ENCODE measurements at places on chromosomes 7 and 10. TPM values are rescaled to one million over a fixed set of nuclear protein-coding genes. Genes with fewer than 3 reads are reported as not detected.

PRF1 gene
- 2.1 TPM for total RNA-seq

CISD1 gene
- 3.0 TPM for total RNA-seq

SNX10 gene
- 6.7 TPM for total RNA-seq

DNA sequence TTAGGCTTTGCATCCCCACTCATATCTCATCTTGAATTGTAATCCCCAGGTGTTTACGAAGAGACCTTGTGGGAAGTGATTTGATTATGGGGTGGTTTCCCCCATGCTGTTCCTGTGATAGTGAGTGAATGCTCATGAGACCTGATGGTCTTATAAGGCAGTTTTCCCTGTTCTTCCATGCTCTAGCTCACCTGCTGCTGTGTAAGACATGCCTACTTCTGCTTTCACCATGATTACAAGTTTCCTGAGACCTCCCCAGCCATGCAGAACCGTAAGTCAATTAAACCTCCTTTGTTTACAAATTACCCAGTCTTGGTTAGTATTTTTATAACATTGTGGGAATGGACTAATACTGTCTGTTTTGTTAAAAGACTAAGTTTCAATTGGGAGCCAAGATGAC is 35.3 kb upstream of the ZNF92 start:
- DNase-seq: no peak

DNA sequence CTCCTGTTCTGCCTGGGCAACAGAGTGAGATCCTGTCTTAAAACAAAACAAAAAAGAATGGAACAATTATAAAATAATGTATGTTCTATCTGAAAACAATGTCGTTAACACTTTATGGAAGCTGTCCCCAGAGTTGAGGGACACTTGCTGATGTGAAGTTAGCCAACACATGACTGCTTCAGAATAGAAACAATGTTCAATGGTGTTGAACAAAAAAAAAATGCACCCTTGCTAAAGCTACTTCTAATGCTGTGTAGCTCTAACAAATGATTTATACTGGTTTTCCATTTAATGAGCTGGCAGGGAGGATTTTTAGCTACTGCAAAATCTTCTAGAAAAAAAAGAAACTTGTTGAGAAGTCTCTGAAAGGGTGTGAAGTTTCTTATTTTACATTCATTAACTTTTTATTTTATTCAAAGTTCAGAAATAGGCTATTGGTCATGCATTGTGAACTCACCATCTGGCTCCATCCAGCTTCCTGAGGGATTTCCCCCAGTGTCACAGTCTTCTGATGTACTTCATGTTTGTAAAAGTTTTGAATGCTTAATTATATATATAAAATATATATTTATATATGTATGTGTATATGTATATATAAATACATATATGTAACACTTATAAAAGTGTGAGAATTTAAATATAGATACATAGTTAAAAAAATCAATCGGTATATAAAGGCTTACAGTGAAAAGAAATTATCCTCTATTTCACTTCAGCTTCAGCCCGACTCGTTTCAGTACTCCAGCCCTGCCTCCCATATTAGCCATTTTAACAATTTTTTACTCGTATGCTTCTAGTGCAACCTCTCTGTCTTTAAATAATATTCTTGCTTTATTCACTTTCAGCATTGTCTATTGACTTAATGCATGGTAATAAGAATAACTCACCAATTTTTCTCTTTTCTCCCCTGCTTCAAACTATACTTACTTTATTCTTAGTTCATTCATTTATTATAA is 35.0 kb downstream of the HDAC9 start:
- no peak for DNase-seq

- peak; percentile 3 for DNase-seq
Measured at GRCh38 chr10:80498078-80498832, 39.4 kb upstream of the SH2D4B start.

- DNase-seq: no peak
Measured at GRCh38 chr7:6648815-6649104, 11.6 kb downstream of the ZNF316 start.

DNA sequence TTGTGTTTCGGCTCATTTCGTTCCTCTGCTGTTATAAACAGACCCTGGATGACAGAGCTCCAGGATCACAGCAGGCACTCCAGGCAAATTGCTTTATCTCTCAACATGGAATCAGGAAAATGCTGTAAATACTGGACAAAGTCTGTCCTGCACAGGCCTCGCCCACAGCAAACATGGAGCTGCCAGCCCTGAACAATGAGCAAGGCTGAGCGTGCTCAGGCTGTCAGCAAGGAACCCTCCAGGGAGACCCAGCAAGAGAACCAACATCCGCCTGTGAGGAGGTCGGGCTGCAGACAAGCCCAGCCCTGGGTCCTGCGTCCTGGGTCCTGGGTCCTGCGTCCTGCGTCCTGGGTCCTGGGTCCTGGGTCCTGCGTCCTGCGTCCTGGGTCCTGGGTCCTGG is 180.8 kb downstream of the PTPRN2 start:
- no peak for DNase-seq

GRCh38 chr10:14665304-14665703 is 109.4 kb downstream of the FAM107B start:
- DNase-seq: peak; percentile 47

- DNase-seq: peak; percentile 44
Measured at GRCh38 chr7:101094791-101095375, 9.6 kb downstream of the TRIM56 start.

DNA sequence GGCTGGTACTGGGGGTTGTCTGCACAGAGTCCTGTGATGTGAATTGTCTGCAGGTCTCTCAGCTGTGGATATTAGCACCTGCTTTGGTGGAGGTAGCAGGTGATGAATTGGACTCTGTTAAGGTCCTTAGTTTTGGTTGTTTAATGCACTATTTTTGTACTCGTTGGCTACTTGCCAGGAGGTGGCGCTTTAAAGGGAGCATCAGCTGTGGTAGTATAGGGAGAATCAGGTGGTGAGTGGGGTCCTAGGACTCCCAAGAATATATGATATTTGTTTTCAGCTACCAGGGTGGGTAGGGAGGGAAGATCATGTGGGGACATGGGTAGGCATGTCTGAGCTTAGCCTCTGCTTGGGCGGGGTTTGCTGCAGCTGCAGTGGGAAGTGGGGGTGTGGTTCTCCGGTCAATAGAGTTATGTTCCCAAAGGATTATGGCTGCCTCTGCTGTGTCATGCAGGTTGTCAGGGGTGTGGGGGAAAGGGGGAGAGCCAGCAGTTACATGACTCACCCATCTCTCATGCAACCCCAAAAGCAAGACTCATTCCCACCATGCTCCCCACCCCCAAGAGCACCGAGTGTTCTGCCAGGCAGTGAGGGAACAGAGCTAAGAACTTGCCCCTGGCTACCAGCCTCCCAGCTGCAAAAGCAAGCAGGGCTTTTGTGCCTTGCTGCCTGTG is 53.7 kb upstream of the ZNF273 start:
- no peak for DNase-seq

- DNase-seq: peak; percentile 56
Measured at GRCh38 chr7:73973091-73973490, 54.9 kb upstream of the ELN start.

DNA sequence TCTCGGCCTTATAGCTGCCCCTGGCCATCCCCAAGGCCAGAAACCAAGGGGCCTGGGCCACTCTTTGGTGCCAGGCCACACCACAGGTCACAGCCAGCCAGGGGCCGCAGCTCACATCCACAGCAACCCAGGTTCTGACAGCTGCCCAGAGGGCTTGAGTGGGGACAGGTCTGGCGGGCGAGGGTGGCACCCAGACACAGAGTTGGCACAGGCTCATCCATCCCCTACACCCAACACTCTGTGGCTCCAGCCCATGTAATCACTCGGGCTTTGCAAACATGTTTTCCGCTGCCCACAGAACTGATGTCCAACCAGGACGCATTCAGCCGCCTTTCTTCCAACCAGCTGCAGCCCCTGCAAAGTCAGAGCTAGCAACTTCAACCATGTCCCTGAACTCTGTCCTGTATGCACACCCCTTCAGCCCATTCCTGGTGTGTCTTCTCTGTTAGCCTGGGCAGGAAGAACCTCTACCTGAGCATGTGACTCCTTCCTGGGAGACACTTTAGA is 57.7 kb upstream of the PPP2R2D start:
- no peak for DNase-seq

Data from body of pancreas (tissue), 4 donors.